ENCODE measurements at places on chromosomes 12 and 14.

- DNase-seq: no peak
These were observed 10.6 kb downstream of the ITGB7 start for GRCh38 chr12:53196486-53196885.

DNA sequence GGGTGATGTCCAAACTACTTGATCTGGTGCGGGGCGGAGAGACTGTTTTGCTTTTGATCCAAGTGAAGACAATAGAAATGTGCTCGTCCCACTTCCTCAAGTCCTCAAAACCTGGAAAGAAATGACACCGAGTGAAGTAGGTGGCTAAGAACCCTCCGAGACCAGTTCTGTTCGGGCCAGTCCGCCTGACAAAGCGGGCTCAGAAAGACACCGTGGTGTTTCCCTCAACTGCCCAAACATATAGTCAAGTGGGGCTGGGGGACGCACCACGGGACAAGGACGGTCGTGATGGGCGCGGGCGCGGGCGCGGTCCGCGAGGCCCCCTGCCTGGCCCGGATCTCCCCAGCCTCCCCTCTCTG is 1.6 kb downstream of the PHLDA1 start:
- DNase-seq: no peak

GRCh38 chr12:107635139-107635538 is 50.5 kb upstream of the PWP1 start:
- DNase-seq: no peak

DNA sequence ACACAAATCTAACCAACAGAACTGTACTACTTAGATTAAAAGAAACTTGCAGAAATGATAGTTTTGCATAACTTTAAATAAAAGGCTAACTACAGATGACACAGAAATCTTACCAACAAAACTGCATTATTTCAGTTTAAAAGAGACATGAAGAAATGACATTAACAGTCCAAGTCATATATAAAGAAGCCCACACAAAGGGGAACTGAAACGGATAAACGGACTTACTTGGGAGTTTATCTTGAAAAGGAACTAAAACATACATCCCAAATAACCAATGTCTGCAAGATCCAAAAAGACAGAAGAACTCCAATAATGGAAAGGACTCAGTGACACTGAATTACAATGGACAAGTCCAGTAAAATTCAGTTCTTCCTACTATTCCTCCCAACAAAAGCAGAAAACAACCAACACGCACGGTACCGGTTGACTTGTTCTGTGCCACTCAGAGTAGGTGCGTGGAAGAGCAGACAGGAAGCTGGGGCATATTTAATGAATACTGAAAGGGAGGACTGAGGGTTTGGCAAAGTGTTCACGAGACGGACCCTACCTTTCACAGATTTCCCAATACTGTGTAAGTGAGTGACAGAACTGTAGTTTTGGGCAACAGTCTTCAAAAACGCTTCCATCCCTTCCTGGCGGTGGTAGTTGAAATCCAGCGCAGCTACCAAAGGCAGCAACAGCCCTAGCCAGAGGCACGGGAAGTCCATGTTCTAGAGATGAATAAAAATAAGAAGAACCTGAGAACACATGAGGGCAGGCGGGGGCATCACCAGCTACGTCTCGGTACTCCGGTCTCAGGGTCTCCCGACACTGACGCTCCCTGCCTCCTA is 627 bp downstream of the CPM start:
- DNase-seq: no peak

GRCh38 chr12:57852620-57853500 is 6.3 kb upstream of the CTDSP2 start:
- no peak for DNase-seq

DNA sequence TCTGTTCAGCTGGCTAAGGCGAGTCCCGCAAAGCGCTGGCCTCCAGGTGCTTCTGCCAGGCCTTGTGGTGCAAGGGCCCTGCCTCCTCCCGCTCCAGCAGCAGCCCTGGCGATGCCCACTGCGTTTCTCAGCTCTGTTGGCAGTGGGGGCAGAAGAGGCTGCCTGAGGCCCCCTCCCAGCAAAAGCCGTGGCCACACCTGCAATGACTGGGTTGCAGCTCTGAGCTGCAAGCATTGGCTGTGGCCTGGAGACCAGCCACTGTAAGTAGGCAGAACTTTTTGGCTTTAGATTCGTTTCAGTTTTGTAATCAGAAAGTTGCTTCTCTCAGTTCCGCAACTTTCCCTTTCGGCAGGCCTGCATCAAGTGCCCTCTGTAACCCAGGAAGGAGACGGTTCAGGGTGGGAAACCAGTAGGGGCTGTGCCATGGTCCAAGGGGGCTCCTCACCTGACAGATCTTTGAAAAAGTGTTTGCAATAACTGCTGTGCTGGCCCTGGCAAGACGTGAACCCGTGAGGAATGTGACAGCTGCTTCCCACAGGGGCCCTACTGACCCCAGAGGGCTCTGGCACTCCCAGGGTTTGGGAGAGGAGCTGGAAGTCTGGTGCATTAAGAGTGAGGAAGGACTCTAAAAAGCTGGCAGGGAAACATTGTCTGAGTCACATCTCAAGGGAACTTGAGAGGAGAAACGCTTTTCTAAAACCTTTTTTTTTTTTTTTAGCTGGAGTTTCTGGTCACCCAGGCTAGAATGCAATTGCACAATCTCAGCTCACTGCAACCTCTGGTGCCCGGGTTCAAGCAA is 54.5 kb upstream of the MAX start:
- no peak for DNase-seq

DNA sequence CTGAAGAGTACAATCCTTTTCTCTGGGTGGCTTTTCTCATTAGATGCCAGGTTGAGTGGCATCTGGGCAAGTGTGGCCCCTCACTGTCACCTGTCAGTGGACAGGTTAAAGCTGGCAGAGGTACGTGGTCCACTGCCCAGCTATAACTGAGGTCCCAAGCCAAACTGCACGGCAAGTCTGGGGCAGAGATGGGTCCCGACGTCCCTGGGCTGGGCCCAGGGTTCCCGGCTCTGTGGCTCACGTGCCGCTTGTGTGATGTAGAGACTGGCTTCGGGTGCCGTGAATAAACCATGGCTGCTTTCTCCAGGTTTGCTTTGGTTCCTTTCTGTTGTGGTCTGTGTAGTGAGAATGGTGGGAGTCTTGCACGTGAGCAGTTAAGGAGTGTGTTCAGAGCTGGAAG is 77.7 kb downstream of the WDR20 start:
- no peak for DNase-seq

DNA sequence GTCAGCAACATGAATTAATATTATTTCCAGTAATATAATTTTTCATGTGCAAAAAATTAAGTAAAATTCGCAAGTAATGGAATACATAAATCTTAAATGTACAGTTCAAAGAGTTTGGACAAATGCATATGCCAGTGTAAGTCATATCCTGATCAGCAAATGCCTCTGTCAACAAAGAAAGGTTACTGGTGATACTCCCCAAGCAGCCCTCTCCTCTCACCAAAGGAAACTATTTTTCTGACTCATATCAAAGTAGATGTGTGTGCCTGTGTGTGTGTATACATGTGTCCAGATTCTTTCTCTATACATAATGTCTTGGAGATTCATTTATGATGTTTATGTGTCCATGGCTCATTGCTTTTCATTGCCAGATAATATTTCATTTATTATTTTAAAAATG is 1035.0 kb downstream of the SLC16A7 start:
- no peak for DNase-seq

GRCh38 chr14:63848890-63849289 is 3.9 kb upstream of the SYNE2 start:
- DNase-seq: no peak

DNA sequence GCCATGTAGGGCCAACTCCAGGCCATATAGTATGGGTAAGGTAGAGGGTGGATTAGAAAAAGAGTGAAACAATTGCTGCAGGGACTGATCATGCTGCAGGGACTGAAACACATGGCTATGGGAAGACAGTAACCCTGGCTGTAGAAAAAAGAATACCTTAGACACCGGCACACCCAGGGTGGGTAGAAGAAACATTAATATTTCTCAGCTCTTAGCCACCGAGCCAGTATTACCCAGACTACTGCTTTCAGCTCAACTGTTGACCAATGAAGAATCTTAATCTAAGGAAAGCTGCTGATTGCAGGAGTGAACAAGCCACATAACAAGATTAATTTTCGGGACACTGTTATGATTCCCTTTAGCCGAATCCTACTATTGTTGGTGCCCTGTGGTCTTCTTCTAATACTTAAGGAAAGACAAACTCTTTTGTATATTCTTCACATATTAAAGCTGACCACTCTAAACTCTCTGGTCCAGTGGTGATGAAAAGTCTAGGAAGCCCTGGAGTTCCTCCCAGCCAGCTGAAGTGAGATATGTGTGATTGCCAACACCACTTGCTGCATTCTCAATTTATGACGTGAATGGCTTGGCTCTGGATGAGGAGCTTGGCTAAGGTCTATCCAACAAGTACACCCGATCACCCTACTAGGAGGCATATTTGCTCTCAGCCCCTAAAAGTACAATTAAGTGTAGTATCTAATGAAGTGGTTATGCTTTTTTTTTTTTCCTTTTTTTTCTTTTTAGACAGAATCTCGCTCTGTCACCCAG is 69.2 kb downstream of the NOVA1 start:
- DNase-seq: no peak

DNA sequence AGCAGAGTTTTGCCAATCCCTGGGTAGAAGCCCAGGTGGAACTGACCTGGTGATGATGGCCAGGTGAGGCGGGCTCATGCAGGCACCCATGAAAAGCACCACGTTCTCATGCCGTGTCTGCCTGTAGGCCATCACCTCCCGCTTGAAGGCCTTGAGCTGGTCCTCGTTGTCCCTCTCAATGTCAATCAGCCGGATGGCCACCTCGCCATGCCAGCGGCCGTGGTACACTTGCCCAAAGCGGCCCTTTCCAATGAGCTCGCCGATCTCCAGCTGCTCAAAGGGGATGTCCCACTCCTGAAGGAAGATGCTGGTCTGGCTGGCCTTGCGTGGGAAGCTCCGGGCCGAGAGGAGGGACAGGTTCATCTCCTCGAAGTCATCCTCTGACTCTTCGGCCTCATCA is 163.4 kb upstream of the NOS1 start:
- no peak for DNase-seq

- DNase-seq: no peak
These were observed 30.1 kb upstream of the STON2 start for GRCh38 chr14:81430235-81430634.

- DNase-seq: no peak
These were observed 15.9 kb downstream of the PRKAB1 start for GRCh38 chr12:119683816-119684215.

GRCh38 chr12:96313606-96314005 is 86.6 kb downstream of the CDK17 start:
- no peak for DNase-seq

- no peak for DNase-seq
These were observed 16.3 kb downstream of the C2CD5 start for GRCh38 chr12:22527999-22528398.

DNA sequence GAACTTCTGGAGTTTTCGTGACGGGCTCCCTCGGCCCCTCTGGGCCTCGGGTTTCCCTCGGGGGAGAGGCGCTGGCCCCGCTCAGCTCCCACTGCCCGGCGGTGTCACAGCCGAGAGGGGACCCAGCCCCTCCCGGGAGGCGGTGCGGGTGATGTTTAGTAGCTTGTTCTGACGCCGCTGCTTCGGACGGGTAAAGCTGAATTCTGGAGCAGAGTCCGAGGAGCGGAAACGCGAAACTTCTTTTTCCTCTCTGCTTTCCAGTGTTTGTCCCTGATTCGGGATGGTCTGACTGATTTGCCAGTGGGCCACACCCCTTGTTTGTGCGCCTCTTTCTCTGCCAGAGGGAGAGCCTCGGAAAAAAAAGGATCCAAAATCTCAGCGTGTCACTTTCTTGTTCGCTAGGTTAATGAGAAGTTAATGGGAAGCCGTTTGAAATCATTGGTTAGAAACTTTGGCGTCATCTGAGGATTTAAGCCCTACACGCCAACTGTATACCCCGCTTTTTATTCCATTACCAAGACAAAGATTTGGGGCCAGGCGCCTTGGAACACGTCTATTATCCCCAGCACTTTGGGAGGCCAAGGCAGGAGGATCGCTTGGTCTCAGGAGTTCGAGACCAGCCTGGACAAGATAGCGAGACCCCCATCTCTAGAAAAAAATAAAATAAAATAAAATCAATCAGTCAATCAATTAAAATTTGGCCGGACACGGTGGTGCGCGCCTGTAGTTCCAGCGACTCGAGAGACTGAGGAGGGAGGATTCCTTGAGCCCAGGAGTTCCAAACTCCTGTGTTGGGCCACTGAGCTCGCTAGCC is 756 bp downstream of the TULP3 start:
- DNase-seq: no peak

DNA sequence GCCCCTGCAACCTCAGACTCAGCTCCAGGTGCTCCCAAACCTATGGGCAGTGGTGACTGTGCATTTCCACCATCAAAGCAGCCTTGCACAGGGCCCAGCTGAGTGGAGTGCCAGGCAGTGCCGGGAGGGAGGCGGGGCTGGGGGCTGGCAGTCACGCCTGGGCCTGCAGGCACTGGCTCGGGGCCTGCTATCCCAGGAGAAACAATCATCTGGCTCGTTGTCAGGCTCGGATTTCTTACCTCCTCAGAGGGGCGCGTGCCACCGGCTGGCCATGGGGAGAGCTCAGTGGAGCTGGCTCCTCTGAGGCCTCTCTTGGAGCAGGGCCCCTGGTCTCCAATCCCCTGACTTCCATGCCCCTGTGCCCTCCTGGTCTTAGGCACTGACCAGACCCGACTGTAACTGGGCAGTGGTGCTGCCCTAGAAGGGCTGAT is 20.2 kb upstream of the PPP1R13B start:
- DNase-seq: no peak

DNA sequence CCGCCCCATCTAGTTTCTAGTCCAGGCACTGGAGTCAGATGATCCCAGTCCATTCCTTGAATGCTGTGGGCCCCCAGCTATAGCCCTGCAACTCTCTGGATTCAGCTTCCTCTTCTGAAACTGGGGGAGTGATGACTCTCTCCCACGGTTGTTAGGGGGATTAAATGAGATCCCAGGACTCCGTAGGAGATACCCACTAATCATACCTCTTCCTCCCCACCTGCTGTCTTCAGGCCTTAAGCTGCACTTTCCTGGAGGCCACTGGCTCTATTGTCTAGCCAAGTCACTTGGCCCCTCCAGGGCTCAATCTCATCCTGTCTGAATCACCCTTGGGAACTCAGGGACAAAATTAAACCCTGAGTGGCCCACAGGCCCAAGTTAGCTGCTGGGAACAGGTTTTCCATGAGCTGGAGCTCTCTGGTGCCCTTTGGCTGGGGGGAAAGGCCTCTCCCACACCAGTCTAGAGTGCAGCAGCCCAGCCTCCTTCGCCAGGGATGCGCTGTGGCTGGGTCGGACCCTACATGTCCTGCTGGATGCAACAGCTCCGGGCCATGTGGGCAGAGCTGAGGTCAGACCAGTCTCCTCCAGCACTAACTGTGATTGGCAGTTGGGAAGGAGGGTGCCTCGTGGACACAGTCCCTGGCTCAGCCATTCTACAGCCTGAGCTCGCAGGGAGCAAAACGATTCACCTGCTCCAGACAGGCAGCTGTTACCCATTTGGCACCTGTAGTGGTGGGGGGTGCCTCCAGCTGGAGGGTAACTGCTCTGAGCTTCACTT is 6.0 kb upstream of the ASB2 start:
- no peak for DNase-seq

- DNase-seq: no peak
These were observed 366.0 kb upstream of the DDHD1 start for GRCh38 chr14:53519137-53519536.

Data from stimulated activated CD8-positive, alpha-beta memory T cell treated with anti-CD3 and anti-CD28 coated beads, Interleukin-4, amount 100 ng/mL, for 1 hour (primary cell).